Transverse colon (tissue), 4 donors: ENCODE measurements at places on chromosomes 7 and 10. TPM values are rescaled to one million over a fixed set of nuclear protein-coding genes. Genes with fewer than 3 reads are reported as not detected.

GRCh38 chr10:24603333-24603732 is 120.4 kb downstream of the ARHGAP21 start:
- no peak for DNase-seq

DNA sequence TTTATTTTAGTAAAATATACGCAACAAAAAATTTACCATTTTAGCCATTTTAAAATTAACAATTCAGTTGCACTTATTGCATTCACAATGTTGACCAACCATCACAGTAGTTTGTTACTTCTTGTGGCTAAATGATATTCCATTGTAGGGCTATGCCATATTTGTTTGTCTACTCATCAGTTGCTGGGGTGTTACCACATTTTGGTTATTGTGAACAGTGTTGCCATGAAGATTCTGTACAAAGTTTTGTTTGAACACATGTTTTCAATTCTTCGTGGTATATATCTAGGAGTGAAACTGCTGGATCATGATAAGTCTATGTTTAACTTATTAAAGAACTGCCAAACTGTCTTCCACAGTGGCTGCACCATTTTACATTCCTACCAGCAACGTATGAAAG is 46.3 kb upstream of the ZNF365 start:
- no peak for DNase-seq

The CHAT gene
- 3.8 TPM for total RNA-seq

The NFE2L3 gene
- 1.4 TPM for total RNA-seq
